ENCODE measurements at places on chromosomes 12 and 14.

DNA sequence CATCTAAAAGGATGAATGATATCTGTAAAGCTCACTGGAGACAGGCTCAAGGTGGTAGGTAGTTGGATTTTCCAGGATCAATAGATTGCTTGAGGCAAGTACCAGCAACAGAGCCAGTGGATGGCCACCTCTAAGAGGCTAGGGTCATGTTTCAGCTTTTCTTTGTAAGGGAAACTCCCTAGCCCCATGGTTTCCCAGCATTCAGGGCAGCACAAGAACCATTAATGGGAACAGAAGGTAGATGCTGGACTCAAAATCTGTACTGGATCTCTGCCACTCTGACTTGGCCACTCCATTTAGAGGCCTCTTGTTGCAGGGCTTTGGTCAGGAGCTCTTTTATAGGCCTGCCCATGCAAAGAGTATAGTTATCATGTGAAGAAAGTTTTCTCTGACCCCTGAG is 76.1 kb upstream of the DYRK2 start:
- no peak for DNase-seq

- no peak for DNase-seq
Observed at GRCh38 chr12:116659771-116660481, 77.9 kb downstream of the SPRING1 start.

DNA sequence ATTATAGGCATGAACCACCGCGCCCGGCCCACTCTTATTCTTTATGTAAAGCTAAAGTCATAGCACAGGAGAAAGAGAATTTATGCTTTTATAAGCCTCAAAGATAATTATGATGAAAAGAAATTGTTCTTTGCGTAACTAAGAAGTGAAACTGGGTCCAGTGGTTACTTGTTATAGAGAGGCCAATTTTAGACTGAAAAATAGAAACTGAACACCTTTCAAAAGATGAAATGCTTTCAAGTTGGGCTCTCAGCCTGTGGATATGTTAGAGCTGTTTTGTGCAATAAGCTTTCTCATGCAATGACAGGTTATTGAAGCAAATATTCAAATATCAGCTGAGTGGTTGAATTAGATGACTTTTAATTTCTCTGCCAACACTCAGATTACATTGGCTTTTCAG is 7.9 kb downstream of the TMEM253 start:
- no peak for DNase-seq

GRCh38 chr12:113145720-113146551 is 3.6 kb upstream of the CFAP73 start:
- DNase-seq = no peak

All from activated naive CD4-positive, alpha-beta T cell treated with anti-CD3 and anti-CD28 coated beads, Interleukin-2, amount 10 ng/mL, durations not matched to agents 7 days and 5 days (primary cell).